ENCODE measurements at places on chromosomes 4 and X.

GRCh38 chr4:78975865-78976264 is 36.6 kb upstream of the PAQR3 start:
- no peak overlapping the region for H3K4me3 ChIP-seq
- H3K27me3 ChIP-seq, result no peaks in the 10 kb centered on the region
- H3K4me1 ChIP-seq, result no peaks in the 10 kb centered on the region
- no peaks in the 10 kb centered on the region for H3K36me3 ChIP-seq
- no peak for DNase-seq
- no peak overlapping the region for H3K27ac ChIP-seq

GRCh38 chr4:145821766-145822165 is 116.9 kb downstream of the ZNF827 start:
- H3K27me3 ChIP-seq, result no peaks in the 10 kb centered on the region
- no peak overlapping the region for H3K27ac ChIP-seq
- H3K4me1 ChIP-seq, result peaks cover 30% of the 10 kb centered on the region
- no peak overlapping the region for H3K4me3 ChIP-seq

- H3K36me3 ChIP-seq, result no peaks in the 10 kb centered on the region
- H3K4me1 ChIP-seq, result peaks cover 27% of the 10 kb centered on the region
- DNase-seq, result peak; percentile 30
- H3K27ac ChIP-seq, result peak within 1 kb of the TSS; percentile 86
Observed at GRCh38 chr4:52038103-52038912, at the start of gene SGCB. TSS of gene SGCB (minus strand) at chr4:52038299. CDS start at chr4:52038259, 40 bp downstream.

DNA sequence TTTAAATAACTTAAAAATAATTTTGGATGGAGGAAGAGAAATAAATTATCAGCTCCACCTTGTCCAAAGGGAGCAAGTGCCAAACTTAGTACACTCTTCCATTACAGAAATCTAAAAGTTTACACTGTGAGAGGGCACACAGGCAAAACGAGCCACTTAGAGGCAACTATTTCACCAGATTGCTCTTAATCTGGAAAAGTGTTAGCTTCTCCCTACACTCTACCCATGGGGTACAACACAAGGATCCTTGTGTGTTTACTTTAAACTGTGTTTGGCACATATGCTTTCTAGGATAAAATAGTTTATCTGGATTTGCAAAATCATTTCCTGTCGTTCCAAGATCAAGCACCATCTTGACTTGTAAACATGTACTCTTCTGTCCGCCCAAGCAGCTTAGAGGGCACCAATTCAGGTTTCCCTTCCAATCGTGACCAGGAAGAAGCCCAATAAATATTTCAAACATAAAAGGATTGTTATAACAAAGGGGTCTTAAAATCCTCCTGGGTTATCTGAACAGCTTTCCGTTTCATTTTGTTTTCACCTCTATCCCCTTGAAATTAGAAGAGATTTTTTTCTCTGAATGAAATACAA is 29.0 kb upstream of the KDR start:
- no peaks in the 10 kb centered on the region for H3K27me3 ChIP-seq
- no peak overlapping the region for H3K4me3 ChIP-seq
- no peak for DNase-seq
- no peaks in the 10 kb centered on the region for H3K36me3 ChIP-seq

GRCh38 chr4:137376312-137376711 is 156.0 kb downstream of the PCDH18 start:
- H3K4me1 ChIP-seq, result no peaks in the 10 kb centered on the region
- H3K4me3 ChIP-seq, result no peak overlapping the region
- H3K36me3 ChIP-seq, result no peaks in the 10 kb centered on the region
- no peaks in the 10 kb centered on the region for H3K27me3 ChIP-seq

- H3K4me3 ChIP-seq, result no peak overlapping the region
- H3K4me1 ChIP-seq, result no peaks in the 10 kb centered on the region
- H3K36me3 ChIP-seq, result no peaks in the 10 kb centered on the region
- DNase-seq, result no peak
- no peaks in the 10 kb centered on the region for H3K27me3 ChIP-seq
Observed at GRCh38 chrX:13815664-13816063, 1.2 kb downstream of the GPM6B start.

GRCh38 chrX:6986915-6987314 is 160.6 kb upstream of the STS start:
- H3K4me1 ChIP-seq, result no peaks in the 10 kb centered on the region
- no peaks in the 10 kb centered on the region for H3K27me3 ChIP-seq
- no peak overlapping the region for H3K4me3 ChIP-seq
- H3K36me3 ChIP-seq, result no peaks in the 10 kb centered on the region

- no peaks in the 10 kb centered on the region for H3K4me1 ChIP-seq
- H3K36me3 ChIP-seq, result no peaks in the 10 kb centered on the region
- H3K4me3 ChIP-seq, result no peak overlapping the region
Observed at GRCh38 chr4:173924561-173924960, 358.9 kb downstream of the FBXO8 start.

GRCh38 chrX:95435198-95435597 is 1249.4 kb upstream of the DIAPH2 start:
- no peak for DNase-seq
- no peaks in the 10 kb centered on the region for H3K36me3 ChIP-seq
- H3K4me3 ChIP-seq, result no peak overlapping the region
- H3K27ac ChIP-seq, result no peak overlapping the region

- no peaks in the 10 kb centered on the region for H3K27me3 ChIP-seq
- H3K4me3 ChIP-seq, result no peak overlapping the region
- H3K27ac ChIP-seq, result no peak overlapping the region
- no peaks in the 10 kb centered on the region for H3K36me3 ChIP-seq
- no peaks in the 10 kb centered on the region for H3K4me1 ChIP-seq
Observed at GRCh38 chr4:74311696-74312313, 3.5 kb downstream of the EPGN start.

GRCh38 chr4:122798101-122798500 is 28.5 kb upstream of the FGF2 start:
- H3K27ac ChIP-seq, result peak overlapping the region; percentile 56
- H3K27me3 ChIP-seq, result no peaks in the 10 kb centered on the region
- H3K36me3 ChIP-seq, result no peaks in the 10 kb centered on the region
- peaks cover 3% of the 10 kb centered on the region for H3K4me1 ChIP-seq
- no peak for DNase-seq
- no peak overlapping the region for H3K4me3 ChIP-seq

DNA sequence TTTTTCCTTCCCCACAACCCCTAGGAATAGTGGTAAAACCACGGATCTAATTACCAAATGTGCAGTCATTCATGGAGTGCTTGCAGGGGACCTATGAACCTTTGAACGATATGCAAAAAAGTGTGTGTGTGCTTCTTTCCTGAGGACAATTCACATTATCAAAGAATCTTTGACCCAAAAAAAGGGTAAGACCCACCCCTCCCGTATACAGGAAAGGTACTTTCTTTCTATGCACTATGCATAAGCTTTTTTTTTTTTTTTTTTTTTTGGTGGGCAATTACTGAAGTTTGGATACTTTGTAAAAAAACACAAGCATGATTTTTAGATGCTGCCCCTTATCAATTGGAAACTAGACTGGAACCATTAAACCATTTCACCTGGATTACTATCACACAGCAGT is 31.4 kb downstream of the SPRY1 start:
- DNase-seq, result no peak
- H3K27ac ChIP-seq, result no peak overlapping the region
- H3K4me1 ChIP-seq, result no peaks in the 10 kb centered on the region
- no peaks in the 10 kb centered on the region for H3K27me3 ChIP-seq
- H3K4me3 ChIP-seq, result no peak overlapping the region

DNA sequence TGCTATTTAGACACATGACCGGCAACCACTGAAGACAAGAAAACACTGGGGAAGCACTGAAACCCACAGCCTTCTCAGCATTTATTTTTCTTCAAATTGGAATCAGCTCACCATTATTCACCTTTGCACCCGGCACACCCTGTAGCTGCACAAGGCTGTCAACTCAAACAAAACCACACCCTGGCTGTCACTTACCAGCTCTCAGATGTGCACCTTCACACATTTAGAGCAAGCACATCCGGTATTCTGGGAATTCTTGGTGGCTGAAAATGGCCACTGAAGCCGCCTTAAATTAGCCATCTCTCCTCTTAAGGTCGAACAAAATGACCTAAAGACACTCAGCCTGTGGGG is 5.9 kb downstream of the ZFYVE28 start:
- no peak for DNase-seq
- peak overlapping the region; percentile 34 for H3K4me3 ChIP-seq
- peaks cover 9% of the 10 kb centered on the region for H3K27me3 ChIP-seq
- peak overlapping the region; percentile 63 for H3K27ac ChIP-seq
